ENCODE measurements at places on chromosomes 2 and 18.

DNA sequence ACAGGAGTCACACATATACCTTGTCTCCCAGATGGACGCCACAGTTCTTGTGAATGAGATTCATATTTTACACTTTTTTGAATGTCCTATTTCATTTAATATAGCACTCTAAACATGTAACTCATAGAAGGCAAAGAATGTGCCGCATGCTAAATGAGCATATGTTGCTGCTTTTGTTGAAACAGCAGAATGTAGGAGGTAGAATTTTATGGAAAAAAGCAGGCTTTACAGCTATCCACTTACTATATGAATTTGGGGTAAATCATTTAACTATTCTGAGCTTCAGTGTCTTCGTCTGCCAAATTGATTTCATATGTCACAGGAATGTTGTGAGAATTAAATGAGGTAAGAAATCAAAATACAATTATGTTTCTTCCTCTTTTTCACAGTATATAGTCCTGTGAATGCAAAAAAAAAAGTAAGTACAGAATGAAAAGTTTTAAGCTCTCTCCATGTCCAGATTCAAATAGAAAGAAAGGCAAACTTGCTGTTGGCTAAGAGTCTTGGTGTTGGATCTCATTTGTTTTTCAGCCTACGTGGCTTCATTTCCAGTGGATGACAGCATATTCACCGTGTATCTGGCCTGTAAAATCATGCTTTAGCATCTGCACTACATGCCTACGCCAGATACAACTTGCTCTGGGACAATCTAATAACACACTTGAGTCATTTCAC, 154.7 kb upstream of the CNTNAP5 start:
- H3K4me3 ChIP-seq, result no peak overlapping the region
- H3K27ac ChIP-seq, result no peak overlapping the region
- DNase-seq, result no peak
- no peaks in the 10 kb centered on the region for H3K27me3 ChIP-seq
- H3K4me1 ChIP-seq, result no peaks in the 10 kb centered on the region
- H3K36me3 ChIP-seq, result no peaks in the 10 kb centered on the region

DNA sequence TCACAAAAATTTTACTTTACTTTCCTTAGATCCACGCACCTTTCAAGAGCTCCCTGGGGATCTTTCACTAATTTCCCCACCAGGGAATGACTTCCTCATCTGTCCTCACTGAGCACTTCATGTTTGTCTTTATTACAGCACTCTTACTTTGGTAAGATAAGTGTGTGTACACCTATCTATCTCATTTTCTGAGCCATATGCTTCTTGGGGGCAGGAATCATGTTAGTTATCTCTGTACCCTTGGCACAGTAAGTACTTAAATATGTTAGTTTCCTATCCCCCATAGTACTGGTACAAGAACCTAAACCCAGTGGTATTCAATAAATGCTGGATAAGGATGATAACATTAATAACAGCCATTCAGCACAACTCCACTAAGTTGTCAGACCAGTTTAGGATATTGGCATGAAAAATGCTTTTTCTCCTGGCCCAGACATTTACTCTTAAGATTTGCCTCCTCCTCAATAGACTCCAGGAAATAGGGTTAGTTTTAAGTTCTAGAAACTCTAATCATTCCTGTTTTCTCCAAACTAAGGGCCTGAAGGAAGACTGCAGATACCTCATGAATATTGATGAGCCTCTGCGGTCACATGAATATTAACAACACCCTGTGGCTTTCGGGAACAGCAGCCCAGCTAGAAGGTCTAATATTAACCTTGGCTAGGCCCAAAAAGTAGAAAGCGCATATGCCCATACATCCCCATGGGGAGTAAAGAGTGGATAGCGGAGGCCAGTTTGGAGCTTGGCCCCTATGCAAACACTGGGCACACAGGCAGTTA, 38.2 kb downstream of the NHEJ1 start:
- H3K4me3 ChIP-seq, result no peak overlapping the region
- H3K4me1 ChIP-seq, result peaks cover 5% of the 10 kb centered on the region
- H3K36me3 ChIP-seq, result no peaks in the 10 kb centered on the region
- H3K27me3 ChIP-seq, result no peaks in the 10 kb centered on the region
- no peak overlapping the region for H3K27ac ChIP-seq
- no peak for DNase-seq

GRCh38 chr18:22267697-22268096, 98.3 kb downstream of the GATA6 start:
- DNase-seq, result no peak
- H3K4me1 ChIP-seq, result no peaks in the 10 kb centered on the region
- no peaks in the 10 kb centered on the region for H3K36me3 ChIP-seq

DNA sequence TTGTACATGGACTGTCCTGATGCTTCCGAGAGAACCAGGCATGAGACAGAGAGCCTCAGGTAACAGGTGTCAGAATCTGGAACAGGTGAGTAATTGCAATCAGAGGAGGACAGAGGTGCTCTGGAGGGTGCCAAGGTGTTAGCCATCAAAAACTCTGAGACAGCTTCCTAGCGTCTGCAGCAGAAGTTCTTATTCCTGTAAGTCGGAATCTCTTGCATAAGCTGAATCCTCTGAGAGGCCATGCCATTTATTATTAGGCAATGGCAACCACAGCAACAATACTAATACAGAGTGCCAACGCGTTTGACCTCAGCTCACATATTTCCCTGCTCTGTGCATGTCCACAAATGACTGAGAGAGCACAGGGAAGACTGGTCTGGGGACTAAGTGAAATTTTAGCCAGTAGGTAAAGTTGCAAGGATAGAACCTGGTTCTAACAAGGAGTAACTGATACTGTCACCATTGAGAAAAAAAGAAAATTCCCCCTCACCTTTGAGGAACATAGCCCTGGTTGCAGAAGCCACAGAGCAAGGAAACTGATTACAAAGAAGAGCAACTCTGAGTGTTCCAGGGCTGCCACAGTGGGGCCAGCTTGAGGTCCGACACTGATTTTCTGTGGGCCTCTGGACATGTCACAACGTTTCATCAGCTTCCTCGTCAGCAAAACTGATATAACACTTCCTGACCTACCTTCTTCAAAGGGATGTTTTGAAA, 55.1 kb upstream of the ACSL3 start:
- no peak overlapping the region for H3K4me3 ChIP-seq
- H3K36me3 ChIP-seq, result no peaks in the 10 kb centered on the region
- DNase-seq, result no peak

DNA sequence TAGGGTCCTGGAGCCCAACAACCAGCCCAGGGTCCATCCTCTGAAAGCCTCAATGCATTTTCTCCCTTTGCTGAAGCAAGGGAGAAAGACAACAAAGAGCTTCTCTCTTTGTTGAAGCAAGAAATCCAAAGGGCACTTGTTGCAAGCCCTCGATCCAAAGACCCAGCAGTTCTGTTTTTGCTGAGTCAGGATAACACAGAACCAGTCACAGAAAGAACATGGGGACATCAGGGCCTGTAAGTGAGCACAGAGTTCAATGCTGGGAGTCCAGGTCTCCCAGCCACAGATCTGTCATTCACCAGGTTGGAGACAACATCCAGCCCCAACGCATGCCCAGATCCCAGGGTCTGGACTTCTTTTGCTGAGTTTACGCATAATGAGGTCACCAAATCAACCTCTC, 315.8 kb upstream of the KLHL29 start:
- no peak for DNase-seq
- no peak overlapping the region for H3K4me3 ChIP-seq

DNA sequence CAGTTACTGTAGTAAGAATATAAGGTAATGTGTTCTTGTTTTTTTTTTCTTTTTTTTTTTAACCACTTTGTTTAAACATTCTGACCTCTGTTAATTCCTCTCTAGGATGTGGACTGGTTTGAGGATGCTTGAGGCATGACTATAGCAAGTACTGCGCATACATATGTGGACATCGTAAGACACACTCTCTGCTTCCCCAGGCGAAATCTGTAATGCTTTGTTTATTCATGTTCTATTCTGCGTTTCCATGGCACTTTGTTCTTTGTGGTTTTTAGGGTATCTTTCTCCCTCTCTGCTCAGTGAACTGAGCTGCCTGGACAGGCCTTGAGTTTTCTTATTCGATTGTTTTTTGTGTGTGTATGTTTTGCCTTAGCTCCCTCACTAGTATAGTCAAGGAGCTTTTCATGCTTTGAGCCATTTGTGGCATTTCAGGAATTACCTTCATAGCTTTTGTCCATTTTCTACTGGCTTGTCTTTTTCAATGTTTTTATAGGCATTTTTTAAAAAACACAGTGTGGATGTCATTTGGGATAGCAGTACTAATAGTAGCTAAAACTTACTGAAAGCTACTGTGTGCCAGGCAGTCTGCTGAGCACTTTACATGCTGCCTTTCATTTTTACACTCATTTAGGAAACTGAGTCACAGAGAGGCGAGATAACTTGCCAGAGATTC, 1.9 kb upstream of the SH3BP4 start:
- peak overlapping the region; percentile 90 for H3K27ac ChIP-seq
- peaks cover 21% of the 10 kb centered on the region for H3K4me1 ChIP-seq
- H3K36me3 ChIP-seq, result no peaks in the 10 kb centered on the region

DNA sequence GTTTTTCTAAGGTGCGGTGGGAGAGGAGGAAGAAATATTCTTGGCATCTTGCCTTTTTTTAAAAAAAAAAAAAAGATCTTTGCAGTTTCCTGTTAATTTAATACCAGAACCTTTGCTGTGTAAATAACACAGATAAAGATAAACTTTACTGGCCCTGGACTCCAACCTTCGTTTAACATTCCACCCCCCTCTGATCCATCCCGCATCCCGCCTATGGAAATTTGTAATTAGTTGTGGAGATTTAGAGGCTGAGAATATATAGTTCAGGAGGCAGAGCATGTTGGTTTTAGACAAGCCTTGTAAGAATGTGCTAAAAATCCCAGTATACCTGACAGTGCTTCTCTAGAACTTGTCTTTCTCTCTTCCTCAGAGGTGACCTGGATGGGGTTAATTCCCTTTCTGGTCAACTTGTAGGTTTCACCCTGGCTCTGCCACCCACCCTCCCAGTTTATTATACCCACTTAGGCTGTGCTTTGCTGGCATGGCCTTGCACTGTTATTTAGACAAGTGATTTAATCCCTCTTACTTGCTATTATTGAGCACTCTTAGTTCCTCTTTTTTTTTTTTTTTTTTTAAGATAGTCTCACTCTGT, 2.9 kb upstream of the C2orf72 start:
- peaks cover 12% of the 10 kb centered on the region for H3K27me3 ChIP-seq
- no peak overlapping the region for H3K27ac ChIP-seq
- H3K36me3 ChIP-seq, result no peaks in the 10 kb centered on the region
- no peak overlapping the region for H3K4me3 ChIP-seq

DNA sequence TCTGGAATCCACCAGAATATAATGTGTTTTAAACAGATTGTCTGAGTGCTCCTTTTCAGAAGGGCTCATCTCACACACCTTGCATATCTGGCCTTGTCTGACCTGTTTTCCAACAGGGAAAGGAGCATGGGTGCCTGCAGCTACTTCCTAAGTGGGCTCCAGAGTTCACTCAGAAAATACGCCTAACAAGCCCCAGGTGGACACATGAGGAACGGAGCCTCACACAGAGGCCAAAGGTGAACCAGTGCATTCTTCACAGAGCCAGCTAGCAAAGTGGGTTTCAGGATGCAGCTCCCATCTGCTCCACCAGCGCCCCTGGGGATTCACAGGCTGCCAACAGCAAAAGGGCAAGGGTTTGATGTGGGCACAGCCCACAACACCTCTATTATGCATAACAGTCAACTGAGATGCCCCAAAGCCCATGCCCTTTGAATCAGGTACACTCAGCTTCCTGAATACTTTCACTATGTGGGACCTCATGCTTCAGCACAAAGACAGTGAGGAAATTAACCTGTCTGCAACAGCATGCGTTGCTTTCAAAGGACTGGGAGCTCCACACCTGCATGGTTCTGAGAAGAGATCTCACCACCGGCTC, 86.6 kb downstream of the CCBE1 start:
- no peaks in the 10 kb centered on the region for H3K4me1 ChIP-seq
- H3K27me3 ChIP-seq, result no peaks in the 10 kb centered on the region
- H3K36me3 ChIP-seq, result no peaks in the 10 kb centered on the region
- H3K4me3 ChIP-seq, result no peak overlapping the region
- no peak overlapping the region for H3K27ac ChIP-seq
- no peak for DNase-seq

- no peaks in the 10 kb centered on the region for H3K27me3 ChIP-seq
- no peak for DNase-seq
Measured at GRCh38 chr18:69770238-69770637, 177.4 kb downstream of the CD226 start.
